ENCODE measurements at places on chromosomes 7 and 10.
A peak's percentile ranks its signal among the peaks of the same experiment; 100 is the strongest.

DNA sequence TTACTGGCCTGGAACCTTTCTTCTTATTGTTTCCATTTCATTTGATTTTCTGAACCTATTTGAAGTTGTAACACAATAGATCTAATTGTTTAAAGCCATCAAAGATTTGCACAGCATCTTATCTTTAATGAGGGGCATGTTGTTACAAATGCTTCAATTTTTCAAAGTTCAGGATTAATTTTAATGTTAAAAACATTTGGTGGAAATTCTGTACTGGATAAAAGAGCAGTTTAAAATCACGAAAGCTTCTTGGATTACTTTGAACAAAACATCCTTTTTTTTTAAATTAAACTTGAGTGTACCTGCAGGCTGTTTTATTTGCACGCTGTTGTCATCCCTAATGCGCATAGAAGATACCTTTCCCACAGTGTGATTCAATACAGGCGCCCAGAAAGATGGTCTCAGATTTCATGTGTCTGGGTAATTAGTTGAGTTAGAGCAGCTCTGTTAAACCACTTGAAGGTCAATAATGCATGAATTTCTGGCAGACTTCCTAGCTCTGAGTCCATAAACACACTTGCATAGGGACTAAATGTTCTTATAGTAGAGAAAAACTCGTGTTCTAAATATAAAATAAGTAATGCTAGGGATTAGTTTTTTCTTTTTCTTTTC, 29.3 kb upstream of the DDX50 start:
- DNase-seq = no peak

- DNase-seq = peak; percentile 83
Observed at GRCh38 chr10:77710759-77711682, 73.4 kb upstream of the KCNMA1 start.

GRCh38 chr10:124628676-124629021, 115.5 kb downstream of the FAM53B start:
- DNase-seq = no peak

DNA sequence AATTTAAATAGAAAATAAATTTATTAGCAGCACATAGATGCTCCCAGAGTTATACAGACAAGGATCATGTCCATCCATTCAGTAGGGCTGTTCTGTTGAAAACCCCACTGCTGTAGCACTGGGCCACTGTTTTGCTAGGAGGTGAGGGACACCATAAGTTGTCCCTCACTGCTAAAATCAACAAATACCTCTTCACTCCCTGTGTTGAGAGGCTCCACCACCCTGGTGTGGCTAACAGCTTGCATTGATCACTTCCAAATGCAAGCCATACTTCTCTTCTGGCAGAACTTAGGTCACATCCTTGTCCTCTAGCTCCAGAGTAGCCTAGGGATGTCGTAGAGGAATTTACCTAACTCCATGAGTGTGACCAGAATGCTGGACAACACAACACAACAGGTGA, 55.4 kb downstream of the MDFIC start:
- DNase-seq = no peak

DNA sequence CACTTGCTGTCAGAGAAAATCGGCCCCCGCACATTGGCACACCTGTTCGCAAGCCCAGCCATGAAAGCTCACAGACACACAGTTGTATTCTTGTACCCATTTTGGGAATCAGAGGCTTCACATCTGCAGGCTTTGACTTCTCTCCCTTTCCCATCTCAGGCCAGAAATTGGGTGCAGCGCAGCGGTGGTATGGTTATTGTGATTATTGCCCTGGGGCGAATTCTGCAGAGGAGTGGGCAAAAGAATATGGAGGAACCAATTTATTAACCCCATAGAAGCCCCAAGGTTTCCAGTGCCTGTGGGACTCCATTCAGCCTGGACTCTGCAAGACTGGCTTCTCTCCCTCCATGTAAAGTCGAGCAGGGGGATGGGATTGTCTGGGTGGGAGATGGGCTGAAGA, 14.0 kb downstream of the TLX1 start:
- DNase-seq = no peak

GRCh38 chr10:9437131-9437530, 1382.6 kb downstream of the GATA3 start:
- DNase-seq = no peak

DNA sequence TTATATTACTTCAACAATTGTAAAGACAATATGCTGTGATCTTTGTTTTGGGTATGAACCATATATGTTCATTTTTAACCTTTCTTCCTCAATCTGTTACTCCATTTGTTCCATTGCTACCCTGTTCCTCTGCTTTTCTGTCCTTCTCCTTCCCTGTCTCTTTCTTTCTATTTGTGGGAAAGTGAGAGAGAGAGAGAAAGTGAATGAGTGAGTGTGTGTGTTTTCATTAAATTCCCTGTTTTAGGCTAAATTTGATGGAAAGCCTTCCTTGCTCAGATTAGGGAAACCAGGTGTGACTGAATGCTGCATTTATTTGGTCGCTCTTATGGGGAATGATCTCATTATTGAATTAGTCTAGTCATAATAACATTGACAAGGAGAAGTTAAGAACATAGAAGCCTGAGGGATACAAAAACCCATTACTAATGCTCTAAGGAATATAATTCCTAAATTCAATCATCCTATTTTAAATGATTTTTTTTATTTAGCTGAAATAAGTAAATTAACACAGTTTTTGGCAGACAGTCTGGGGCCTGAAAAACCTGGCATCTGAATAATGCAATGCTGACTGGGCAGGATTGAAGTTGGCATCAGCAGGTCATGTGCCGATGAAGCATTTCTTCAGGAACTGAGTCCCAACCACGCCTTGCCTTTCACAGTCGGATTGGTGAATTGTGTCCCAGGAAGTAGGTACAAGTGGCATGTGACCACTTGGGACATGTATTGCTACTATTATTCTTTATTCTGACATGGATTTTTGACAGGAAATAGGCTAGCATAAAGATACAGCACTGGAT, 117.6 kb upstream of the LRGUK start:
- DNase-seq = no peak

DNA sequence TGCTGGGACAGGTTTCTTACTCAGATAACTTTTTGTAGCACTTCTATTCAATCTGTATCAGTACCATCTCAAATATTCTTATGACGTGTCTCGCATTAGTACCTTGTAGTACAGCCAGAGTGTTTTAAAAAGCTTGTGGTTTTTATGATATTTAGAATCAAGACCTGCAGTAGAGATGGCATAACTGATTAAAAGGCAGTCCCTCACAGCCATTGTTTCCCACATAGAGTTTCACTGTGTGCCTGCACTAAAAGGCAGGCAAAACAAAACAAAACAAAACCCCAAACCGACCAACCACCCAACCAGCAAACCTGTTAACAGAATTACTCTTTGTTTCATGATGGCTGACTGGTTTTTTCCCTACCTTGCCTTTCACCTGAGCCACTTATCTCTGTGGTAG, 221.3 kb upstream of the DGKB start:
- no peak for DNase-seq

DNA sequence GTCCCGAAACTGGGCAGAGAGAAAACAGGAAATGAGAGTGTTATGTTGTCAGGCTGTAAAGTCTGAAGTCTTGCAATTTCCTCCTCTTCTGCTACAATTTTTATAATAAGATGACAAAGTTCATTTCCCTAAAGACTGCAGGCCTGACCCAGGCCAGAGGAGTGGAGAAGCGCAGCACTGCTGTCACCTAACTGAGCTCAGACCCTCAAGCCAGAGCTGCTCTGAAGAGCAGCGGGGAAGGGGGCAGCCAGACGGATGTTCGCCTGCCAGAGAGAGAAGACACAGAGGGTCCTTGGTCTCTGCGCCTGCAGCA, 12.6 kb upstream of the AOAH start:
- DNase-seq = no peak
